ENCODE measurements at places on chromosomes 7 and 10.

- DNase-seq: no peak
These were observed 40.7 kb downstream of the GPRIN2 start for GRCh38 chr10:46515793-46516192.

DNA sequence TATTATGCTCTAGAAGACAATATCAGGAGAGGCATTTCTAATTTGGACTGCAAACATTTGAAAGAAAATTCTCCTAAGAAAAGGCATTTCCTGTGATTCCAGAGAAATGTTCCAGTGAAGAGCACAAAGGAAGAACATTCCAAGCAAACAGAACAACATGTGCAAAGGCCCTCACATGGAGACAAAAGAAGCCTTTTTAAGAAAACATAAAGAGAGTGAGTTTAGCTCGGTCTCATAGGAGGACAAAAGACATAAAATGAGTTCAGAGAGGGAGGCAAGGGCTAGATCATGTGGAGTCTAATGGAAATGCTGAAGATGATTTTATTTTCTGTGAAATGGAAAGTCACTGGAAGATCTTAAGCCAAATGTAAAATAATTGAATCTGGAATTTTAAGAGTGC, 269.8 kb upstream of the HGF start:
- DNase-seq: no peak

- no peak for DNase-seq
These were observed 1.7 kb upstream of the ANKRD22 start for GRCh38 chr10:88853155-88853881.

GRCh38 chr7:43588477-43589132, 5.7 kb downstream of the STK17A start:
- DNase-seq: no peak

DNA sequence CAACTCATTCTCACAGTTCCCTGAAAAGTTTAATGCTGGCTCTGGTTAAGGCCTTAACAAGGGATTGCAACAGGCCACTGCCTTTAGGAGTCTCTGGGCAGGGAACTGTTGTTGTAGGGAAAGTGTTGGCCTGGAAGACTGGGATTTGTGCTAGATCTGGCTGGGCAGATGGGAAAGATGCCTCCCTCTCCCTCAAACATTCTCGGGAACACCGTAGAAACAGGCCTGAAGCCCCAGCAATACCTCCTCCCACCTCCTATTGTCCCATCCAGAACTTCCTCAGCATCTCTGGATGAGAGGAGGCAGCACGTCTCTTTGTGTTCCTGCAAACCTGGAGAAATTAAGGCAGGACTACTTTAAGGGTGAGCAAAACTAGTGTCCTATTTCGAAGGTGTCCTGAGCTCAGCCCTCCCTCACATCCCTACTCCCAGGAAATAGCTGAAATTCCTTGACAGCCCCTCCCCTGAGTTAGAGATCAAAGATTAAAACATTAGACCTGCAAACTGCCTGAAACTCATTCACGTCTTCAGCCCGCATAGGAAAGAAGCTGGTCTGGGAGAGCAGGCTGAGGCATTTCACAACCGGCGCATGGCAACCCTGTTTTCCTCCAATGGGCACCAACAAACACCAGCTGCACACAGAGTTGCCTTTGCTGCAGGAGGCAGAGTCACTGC, 10.9 kb upstream of the MAP3K8 start:
- peak; percentile 87 for DNase-seq

- DNase-seq: no peak
These were observed 84.3 kb downstream of the GLRX3 start for GRCh38 chr10:130220251-130221185.

GRCh38 chr7:20784388-20785156, 2.1 kb downstream of the SP8 start:
- DNase-seq: peak; percentile 16

DNA sequence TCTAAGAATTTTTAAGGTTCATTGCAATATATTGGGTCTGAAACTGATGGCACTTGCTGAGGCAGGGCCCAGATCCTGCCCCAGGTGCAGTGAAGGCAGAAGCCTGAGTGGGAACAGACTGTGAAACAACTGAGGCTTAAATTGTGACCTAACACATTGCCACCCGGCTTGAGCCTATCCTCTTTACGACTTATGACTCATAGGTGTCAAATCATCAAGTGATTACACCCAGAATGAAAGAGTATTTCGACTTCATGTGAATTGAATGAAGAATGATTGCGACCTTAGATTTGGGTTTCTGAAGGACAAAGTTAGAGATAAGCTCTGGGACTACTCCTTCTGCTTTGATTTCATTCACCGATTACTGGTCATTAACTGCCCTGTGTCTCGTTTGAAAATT, 200.9 kb downstream of the CREB5 start:
- no peak for DNase-seq

- DNase-seq: peak; percentile 4
These were observed 161.4 kb downstream of the ELMO1 start for GRCh38 chr7:37287131-37287855.

Data from retinal pigment epithelial cell (primary cell).